ENCODE measurements at places on chromosomes 4 and X.

GRCh38 chr4:95250544-95251137 lies 298.1 kb downstream of the UNC5C start:
- DNase-seq: no peak

DNA sequence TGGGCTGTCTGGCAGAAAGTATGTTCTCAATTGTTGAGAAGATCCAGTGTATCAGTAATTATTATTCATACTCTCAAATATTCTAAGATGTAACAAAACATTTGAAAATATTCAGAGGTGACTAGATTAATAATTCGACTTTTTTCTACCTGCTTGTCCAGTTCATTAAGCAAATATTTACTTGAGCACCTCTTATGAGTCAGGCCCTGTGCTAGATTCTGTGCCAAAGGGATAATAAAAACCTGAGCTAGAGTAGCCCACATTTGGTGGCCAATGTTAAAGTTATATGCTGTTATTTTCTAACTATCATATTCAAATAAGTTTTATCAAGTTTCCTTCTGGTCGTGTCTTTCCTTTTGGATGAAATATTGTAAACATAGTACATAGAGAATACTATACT lies 58.5 kb downstream of the ARHGAP10 start:
- DNase-seq: no peak

- DNase-seq: no peak
Observed at GRCh38 chr4:86060341-86060740, 299.5 kb downstream of the MAPK10 start.

GRCh38 chr4:185722029-185722316 lies 90.0 kb downstream of the SORBS2 start:
- no peak for DNase-seq

GRCh38 chrX:101602077-101602476 lies 15.7 kb downstream of the ARMCX6 start:
- DNase-seq: no peak

DNA sequence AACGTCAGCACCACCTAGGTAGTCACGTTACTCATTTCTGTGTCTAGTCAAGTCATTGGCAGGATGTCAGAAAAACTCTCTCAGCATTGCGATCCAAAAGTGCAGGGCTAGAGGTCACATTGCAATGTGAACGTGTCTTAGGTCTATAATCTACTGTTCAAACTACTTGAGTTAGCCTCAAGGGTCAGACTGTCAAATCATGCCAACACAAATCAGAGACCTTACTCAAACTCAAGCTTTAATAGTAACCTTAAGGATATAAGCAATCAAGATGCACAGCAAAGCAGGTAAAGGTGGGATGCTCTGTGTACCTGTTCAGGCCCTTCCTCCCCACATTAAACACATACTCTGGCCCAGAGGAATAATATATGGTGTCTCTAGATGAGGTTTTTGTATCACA lies 114.4 kb upstream of the NOCT start:
- no peak for DNase-seq
